ENCODE measurements at places on chromosomes 7 and 10. TPM values are rescaled to one million over a fixed set of nuclear protein-coding genes. Genes with fewer than 3 reads are reported as not detected.

Gene ASAH2B
- 9.8 TPM for total RNA-seq

Gene AKR1C8
- total RNA-seq: 0.78 TPM

Gene MYL10
- total RNA-seq: not detected

Gene PDAP1
- total RNA-seq: 12.6 TPM

Gene GRID2IP
- total RNA-seq: 1.2 TPM

Gene PSAP
- 385 TPM for total RNA-seq

Gene PPRC1
- 8.4 TPM for total RNA-seq

Gene ADGRA1
- 2.5 TPM for total RNA-seq

Gene INHBA
- total RNA-seq: 33.1 TPM

Gene AMPH
- 17.0 TPM for total RNA-seq

Gene GRM3
- 179 TPM for total RNA-seq

Gene PNLIPRP2
- not detected for total RNA-seq

Gene TLX1
- not detected for total RNA-seq

Gene TCERG1L
- total RNA-seq: 1.6 TPM

Gene OLAH
- 0.31 TPM for total RNA-seq
